ENCODE measurements at places on chromosomes 7 and 10.

DNA sequence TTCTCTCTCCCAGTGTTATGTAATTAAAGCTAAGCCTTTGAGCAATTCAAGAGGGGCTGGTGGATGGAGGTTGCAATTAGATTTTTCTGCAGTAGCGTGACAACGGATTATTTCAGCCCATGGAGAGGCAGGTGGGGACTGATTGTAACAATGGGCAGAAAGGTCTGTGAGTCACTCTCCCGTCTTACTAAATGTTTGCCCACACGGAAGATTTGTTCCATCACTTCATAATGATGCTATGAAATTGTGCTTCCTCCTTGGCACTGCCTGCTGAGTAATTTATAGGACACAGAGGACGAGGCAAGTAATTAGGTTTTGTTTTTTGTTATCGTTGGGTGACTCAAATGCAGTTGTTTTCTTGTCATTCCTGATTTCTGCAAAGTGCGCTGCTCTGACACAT, 594.5 kb upstream of the DPP6 start:
- no peak for DNase-seq

GRCh38 chr10:69744971-69745370, 56.7 kb upstream of the COL13A1 start:
- no peak for DNase-seq

GRCh38 chr10:94402843-94403379, 570 bp downstream of the TBC1D12 start:
- DNase-seq, result peak; percentile 56

DNA sequence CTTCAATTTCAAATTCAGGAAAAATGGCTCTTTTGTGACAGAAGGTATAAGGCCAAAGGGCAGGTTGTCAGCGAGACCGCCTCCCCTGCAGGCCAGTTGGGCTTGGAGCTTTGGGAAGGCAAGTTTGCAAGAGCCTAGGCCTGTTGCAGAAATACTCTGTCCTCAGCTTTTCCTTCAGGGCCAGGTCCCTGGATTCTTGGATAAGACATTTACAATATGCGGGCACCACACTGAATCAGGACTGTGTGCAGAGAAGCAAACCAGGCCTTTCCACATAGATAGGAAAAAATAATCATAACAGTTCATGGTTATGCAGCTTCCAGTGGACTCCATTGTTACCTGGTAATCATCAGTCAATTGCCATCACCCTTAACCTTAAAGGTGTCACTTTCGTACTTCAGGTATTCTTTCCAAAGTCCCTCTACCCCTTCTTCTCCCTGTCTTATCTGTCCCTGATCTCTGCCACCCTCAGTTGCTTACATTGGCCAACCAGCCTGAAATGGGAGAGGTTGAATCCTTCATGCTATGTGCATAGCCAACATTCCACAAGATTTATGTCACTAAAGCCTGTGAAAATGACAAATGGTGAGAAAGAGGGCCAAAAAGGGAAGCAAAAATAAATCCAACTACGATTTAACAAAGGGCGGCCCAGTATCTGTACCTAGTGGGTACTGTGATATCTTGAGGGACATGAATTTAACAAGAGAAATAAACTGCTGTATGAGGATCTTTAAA, 304.5 kb upstream of the NFE2L3 start:
- DNase-seq, result peak; percentile 61

DNA sequence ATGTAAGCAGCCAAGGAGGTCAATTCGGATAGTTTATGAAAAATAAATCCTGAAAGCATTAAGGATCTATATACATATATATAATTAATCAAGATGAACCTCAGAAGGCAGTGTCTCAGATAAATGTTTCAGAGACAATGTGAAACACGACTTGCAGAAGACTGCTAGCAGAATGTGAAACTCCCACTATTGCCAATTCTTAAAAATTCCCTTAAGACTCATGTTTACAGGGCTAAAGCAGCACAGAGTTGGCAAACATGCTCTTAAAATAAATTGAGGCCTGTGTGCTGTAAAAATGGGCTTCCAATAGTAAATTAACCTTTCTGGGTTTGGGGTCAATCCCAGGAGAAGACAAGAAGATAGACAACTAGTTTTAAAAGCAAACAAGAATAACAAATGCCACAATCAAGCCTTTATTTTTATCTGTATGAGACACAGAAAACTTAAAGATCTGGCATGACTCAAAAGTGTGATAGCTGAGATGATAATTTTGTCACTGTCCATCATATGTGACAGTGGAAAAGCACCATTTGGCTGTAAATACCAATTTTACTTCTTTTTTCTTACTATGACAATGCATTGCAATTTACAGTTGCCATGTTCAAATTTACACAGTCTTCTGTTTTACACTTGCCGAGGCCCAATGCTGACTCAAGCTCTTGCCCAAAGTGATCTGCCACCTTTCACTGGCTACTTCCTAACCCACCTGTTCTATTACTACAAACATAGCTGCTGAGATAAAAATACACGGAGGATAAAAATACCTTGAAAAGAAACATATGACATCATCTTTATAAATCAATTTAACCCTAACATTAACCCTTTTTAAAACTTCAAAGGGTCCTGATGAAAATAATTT, 78.6 kb downstream of the CHCHD3 start:
- no peak for DNase-seq

DNA sequence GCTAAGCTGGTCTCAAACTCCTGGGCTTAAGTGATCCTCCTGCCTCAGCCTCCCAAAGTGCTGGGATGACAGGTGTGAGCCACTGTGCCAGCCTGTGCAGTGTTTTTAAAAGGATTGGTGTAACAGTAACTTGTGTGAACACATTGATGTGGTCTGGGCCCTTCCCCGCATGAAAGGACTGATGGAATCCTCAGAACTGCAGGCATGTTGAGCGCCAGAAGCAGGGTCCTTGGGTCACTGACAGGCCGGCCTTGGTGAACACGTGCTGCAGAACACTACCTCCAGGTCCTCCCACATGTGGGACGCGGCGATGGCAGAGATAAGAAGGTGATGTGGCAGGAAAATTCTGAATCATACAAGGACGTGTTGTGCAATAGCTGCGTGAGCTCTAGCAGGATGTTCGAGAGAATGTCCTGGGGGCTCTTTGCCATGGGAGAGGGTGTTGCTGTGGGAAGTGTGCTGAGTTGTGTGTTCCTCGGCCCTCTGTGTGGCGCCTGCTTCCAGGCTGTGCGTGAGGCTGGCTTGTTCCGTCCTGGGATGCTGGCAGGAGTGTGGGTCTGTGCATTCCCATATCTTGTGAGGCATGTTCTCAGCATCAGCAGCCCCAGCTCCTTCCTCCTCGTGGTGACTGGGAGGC, 68.2 kb downstream of the DNAJB6 start:
- peak; percentile 98 for DNase-seq

DNA sequence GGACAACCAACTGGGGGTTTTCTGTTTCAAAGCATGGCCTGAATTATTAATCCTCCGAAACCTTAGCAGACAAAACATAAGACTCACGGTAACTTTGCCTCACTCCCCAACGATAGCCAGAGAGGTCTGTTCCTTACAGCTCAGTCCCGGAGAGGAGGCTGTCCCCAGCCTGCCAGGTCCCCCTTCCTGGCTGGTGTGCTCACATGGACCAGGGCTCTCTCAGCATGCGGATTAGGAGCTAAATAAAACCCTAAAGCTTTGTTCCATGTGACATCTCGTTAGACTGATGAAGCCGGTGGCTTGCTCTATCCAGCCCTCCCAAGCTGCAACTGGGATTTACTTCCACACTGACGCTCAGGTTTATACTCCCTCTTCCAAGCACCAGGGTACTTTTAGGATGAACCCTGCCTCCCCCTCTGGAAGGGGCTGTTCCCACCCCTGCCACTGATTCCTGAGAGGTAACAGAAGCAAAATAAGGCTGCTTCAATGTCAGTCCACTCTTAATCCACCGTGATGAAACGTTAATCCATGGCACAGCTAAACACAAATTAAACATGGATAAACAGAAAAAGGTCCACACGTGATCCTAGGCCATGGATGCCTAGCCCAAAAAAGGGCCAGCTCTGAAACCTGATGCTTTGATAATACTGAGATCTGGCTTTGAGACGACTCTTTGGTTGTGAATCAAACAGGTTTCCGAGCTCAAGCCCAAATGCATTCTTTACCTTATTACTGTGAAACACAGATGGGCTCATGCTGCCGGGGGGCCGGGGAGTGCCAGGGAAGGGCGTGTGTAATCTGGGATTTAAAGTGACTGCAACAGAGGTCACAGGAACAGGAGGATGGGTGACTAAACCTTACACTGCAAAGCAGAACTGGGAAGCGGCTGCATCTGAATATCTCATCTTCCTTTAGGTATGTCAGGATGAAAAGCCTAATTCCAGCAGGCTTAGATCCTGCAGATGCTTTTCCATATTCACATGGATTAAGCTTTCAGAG, 86.2 kb downstream of the ZRANB1 start:
- peak; percentile 74 for DNase-seq

DNA sequence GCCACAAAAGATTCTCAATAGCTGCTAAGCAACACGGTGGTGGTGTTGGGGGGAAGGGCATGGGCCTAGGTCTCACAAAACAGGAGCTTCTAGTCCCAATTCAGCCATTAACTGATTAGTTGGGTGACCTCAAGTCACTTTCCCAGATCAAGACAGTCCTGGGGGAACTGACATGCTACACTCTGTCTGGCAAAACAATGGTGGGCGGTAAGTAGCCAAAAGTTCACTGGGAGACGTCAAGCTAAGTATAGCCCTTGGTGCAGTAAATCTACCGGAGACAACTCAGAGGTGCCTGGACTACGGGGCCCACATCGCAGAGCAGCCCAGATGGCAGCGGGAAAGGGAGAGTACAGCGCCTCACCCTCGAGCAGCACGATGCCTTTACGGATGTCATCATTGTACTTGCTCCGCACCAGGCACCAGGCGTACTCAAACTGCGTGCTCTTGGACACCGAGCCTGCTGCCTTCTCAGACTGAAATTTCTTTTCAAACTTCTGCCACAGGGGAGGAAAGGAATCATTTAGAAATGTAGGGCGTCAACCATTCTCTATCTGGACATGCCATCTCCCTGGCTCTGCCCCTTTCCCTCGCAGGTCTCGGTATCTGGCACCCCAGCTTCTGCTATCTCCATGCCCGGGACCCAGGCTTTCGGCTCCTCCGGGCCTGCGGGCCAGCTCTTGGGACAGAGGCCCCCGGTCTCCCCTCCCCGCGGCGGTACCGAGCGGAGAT, 1.1 kb downstream of the FIS1 start:
- DNase-seq, result peak; percentile 15

- DNase-seq, result peak; percentile 10
These were observed 797.3 kb downstream of the XPNPEP1 start for GRCh38 chr10:109126016-109126415.

- no peak for DNase-seq
These were observed 11.9 kb downstream of the STEAP1B start for GRCh38 chr7:22487978-22488642.

- DNase-seq, result peak; percentile 70
These were observed 21.8 kb downstream of the STMP1 start for GRCh38 chr7:135684136-135684535.

- DNase-seq, result no peak
These were observed 92.5 kb downstream of the CFAP58 start for GRCh38 chr10:104446151-104446550.

DNA sequence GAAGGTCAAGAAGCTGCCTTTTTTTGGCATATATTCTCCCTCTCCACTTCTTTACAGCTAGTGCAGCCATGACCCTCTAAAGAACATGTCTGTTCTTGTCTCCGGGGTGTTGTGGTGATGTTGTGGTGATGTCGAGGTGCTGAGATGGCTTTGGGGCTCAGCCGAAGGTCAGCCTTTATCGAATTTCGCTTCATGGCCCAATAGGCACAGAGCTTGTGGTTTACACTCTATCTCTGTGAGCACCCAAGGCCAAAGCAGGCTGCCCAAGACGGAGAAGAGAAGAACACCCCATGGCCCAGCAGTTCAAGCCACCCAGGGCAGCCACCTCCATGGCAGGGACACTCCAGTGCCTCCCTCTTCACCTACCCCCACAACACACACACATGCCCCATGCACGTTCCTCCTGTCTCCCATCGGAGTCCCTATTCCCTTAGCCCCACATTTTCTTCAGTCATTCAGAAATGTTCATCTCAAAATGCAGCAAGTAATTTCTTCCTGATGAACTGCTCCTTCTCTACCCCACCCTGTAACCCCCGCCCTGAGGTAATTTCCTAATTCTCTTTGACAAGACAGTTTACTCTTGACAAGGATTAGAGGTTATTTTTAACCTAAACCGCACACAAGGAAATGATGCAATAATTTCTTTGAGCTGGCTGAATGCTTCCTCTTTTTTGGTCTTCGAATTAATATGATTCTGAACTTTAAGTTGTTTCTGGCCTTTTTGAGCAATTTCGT, 18.6 kb upstream of the ADRB1 start:
- DNase-seq, result peak; percentile 44

- DNase-seq, result no peak
These were observed 268.2 kb downstream of the CCDC3 start for GRCh38 chr10:12733271-12733670.

DNA sequence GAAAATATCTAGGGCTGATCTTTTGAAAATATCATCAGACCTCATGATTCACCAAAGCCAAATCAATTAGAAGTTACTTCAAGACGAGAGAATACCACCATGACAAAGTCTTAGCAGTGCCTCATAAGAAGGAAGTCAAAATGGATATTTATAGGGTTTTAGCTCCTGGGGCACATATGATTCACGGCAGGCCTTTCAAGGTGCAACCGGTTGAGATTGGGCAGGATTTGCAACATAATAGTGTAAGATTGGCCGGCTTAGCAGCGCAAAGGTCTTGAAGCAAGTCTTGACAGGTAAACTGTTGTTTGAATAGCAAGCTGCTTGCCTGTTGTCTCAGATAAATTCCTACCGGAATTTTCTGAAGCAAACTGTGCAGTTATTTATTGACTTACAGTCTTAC, 17.5 kb downstream of the ADRB1 start:
- DNase-seq, result no peak

DNA sequence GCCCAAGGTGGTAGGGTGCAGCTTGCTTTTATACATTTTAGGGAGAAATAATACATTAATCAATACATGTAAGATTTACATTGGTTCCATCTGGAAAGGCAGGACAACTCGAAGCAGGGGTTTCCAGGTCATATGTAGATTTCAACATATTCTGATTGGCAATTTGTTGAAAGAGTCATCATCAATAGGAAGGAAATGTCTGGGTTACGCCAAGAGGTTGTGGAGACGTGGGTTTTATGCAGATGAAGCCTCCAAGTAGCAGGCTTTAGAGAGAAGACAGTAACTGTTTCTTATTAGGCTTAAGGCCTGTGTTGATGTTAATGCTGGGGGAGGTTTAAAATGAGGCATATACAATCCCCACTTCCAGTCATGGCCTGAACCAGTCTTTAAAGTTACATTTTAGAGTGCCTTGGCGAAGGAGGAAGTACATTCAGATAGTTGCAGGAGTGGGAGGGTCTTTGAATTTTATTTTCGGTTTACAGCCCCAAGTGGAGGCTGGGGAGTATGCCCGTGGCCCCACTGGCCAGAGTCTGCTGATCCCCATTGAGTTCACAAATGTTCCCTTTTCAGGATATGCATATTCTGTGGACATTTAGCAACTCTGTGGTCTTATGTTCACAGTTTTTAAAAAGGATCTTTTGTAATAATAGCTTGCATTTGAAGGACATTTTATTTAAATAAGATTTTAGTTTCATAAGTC, 166.0 kb upstream of the GDF10 start:
- DNase-seq, result no peak

- no peak for DNase-seq
These were observed 40.5 kb downstream of the TBATA start for GRCh38 chr10:70744617-70745143.

- no peak for DNase-seq
These were observed 141.4 kb upstream of the RET start for GRCh38 chr10:42935466-42935865.

- DNase-seq, result no peak
These were observed 28.4 kb downstream of the TNRC18 start for GRCh38 chr7:5395246-5395645.

- peak; percentile 90 for DNase-seq
These were observed 45.8 kb upstream of the SKAP2 start for GRCh38 chr7:26910221-26910620.

Data from ELR (cell line).